Glutamatergic neuron (in vitro differentiated cells): ENCODE measurements at places on chromosomes 1 and 21. TPM values are rescaled to one million over a fixed set of nuclear protein-coding genes. Genes with fewer than 3 reads are reported as not detected.
A peak's percentile ranks its signal among the peaks of the same experiment; 100 is the strongest.

DNA sequence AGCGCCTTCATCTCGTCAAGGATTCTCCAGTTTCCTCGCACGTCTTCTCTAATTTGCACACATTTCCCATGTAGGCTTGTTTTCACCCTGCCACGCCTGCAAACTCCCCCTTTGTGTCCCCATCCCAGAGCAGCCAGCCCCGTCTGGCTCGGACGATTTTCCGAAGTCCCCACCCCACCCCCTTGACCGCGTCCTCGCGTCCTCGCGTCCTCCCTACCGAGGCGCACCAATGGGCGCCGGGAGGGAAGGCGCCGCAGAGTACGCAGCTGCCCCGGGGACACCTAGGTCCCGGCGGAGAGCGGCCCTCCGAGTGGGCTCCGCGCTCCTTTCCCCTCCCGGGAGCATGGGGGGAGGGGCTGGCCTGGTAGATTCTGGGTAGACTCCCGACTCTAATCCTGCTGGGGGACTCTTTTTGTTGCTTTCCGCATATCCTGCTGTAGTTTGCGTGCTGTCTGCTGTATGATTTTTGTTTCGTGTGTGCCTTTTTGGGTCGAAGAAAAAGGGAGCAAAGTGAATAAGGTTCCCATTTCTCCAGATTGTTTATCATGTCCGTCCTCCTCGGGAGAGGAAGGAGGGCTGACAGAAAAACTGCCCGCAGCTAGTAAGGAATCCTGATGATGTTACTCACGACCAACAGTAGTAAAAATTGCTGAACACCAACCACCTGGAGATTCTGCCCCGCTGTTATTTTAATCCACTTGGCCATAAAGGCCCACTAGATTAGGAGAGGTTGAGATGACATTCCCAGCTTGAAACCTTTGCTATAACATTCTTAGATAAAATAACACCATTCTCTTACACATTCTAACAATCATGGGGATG is 1.5 kb downstream of the CACHD1 start:
- peak; percentile 42 for DNase-seq

The LRRIQ3 gene
- 0.20 TPM for total RNA-seq

DNA sequence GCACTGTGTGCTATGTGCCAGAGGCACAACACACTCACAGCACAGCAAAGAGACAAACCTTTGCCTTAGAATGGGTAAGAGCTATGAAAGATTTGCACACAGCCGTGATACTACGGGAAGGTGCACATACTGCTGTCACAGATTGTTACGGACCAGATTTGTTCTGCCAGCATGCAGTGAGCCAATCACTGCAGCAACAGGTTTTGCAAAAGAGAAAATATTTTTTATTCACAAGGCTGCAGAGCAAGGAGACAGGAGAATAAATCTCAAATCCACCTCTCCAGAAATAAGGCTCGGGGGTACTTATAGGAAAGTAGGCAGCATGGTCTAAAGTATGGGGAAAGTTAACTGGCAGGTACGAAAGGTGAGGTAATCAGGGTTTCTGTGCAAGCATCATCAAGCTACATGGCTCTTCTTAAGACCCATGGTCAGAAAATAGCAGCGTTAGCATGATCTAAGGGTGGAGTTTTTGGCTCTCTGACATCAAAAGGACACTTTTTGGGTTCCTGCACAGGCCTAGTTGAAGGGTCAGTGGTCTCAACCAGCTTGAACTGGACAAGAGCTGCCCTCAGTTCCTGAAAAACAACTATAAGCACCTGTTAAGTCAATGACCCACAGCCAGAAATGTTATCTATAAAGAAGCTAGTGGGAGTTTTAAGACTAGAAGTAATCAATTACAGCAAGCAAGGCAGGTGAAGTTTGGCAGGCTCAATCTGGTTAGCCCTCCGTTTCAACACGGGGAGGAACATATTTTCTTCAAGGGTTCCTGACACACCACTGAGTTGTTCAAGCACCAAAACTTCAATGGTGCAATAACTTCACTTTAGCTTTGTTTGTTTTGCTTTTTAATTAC is 186.0 kb downstream of the SLC35F3 start:
- no peak for DNase-seq

The RAB42 gene
- total RNA-seq = 0.69 TPM

- no peak for DNase-seq
Measured at GRCh38 chr1:226239421-226239820, 16.0 kb downstream of the MIXL1 start.

GRCh38 chr1:240732390-240732789 is 120.4 kb upstream of the GREM2 start:
- no peak for DNase-seq

DNA sequence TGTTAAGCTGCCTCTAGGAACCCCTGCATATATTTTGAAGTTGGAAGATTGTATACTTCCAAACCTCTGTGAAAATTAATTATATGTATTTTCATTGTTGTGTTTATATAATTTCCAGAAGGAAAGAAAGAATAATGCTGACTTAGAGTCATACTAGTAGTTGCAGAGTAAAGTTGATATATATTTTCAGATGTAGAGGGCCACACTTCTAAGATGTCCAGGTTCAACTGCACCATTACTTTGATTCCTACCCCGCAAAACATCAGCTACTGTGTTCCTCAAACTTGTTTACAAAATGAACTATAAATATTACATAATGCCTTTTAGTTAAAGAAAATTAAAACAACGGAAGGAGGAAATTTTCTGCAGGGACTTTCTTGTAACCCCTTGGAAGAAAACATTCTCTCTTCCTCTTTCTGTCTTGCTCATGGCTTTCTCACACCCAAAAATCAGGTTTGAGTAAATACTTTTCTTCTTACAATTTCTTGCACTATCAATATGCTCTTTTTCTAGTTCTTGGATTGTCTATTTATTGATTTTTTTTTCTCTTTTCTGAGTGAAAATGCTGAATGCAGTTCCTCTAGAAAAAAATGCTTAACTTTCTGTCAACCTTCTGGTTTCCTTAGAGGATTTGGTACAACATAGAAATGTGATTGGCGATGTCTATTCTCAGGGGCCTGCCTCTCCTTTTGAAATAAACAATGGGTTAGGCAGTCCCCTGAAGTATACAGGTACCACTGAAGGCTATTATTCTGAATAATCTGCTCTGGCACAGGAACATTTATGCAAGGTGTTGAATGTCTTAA is 867.8 kb downstream of the TTLL7 start:
- DNase-seq = no peak

GRCh38 chr1:178607718-178608408 is 95.0 kb downstream of the TEX35 start:
- DNase-seq = no peak

- DNase-seq = no peak
Measured at GRCh38 chr1:36165145-36165544, 9.2 kb downstream of the MAP7D1 start.

DNA sequence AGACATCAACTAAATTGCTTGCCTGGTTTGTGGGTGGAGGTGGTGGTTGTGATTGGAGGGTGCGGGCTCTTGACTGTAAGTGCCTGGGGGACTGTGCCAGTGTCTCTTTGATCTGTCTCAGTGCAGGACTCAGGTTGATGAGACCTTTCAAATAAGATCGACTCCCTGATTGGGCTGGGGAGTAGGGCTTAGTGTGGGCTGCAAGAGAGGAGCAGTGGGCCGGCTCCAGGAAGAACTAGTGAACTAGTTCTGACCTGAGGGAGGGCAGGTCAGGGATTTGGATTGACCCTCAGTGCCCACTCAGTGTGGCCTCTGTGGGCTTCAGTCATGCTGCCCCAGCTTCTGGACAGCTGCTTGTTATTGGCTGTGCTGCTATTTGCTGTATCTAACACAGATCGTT is 130.6 kb upstream of the CACNA1E start:
- DNase-seq = no peak

DNA sequence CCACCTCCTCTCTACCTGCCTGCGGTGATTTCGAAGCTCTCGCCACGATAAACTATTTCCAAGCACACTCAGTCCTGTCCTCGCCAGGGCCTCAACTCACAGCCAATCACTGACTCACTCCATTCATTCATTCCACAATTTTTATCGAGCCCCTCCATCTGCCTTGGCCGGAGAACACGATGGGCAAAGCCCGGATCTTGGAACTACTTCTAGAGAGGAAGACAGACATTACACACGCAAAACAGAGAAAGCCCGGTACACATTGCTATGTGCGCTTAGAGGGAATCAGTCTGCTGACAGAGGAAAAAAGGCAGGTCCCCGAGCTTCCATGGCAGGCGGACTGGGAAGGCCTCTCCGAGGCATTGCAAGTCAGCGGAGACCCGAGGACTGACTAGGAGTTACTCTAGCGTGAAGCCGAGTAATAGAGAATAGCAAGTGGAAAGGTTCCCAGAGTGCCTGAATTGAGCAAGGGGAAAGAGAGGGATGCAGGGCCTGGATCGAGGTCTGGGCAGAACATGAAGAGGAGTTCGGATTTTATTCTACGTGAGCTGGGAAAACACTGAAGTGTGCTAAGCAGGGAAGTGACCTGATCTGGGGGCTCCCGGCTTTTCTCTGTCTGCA is 54.2 kb upstream of the DNAJC6 start:
- peak; percentile 39 for DNase-seq

DNA sequence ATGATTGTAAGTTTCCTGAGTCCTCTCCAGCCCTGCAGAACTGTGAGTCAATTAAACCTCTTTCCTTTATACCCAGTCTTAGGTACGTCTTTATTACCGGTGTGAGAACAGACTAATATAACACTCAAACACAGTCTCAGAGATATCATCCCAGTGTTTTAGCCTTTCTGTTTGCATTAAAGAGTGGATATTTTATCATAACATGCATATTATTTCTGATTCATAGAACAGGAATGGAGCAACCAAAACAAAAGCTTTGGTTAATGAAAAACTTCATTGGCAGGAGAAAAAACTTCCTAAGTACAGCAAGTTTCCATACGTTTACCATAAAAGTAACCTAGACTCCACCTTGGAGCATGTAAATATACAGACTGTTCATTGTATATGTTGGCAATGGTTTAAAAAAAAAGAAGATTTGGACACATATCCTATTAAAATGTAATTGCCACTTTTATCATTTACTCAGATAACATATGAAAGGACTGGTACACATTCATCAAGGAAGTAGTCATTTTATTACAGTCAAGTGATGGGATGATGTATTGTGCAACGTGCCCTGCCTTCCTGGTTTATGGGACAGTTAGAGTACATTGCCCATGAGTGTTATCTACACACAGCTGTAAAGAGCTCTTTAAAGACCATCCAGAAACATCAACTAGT is 144.8 kb downstream of the ETS2 start:
- DNase-seq = no peak

The DCST1 gene
- total RNA-seq = not detected

DNA sequence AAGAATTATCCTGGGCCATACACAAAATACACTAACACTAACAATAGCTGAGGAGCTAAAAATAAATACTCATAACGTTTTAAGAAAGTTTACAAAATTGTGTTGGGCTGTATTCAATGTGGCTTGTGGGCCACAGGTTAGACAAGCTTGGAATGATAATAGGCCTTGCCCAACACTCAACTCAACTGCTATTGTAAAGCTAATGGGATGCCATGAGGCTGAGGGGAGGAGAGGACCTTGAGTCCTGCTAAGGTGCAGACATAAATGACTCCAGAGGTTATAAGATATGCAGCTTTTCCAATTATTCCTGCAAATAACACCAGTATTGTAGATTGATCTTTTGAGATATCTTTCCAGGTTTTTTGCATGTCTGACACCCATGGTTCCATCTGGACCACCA is 97.0 kb downstream of the FCRL5 start:
- DNase-seq = no peak

DNA sequence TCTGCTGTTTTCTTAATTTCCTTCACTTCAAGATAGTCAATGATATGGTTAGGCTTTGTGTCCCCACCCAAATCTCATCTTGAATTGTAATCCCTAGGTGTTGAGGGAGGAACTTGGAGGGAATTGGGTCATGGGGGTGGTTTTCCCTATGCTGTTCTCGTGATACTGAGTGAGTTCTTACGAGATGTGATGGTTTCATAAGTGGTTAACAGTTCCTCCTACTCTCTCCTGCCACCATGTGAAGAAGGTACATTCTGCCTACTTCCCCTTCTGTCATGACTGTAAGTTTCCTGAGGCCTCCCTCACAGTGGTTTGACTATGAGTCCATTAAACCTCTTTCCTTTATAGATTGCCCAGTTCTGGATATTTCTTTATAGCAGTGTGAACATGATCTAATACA is 74.0 kb upstream of the SAMSN1 start:
- DNase-seq = no peak

The INKA2 gene
- 112 TPM for total RNA-seq

GRCh38 chr1:14598007-14598497 is 433 bp upstream of the KAZN start:
- DNase-seq = peak; percentile 22

GRCh38 chr1:151680826-151681225 is 35.8 kb downstream of the CELF3 start:
- no peak for DNase-seq

The NMNAT2 gene
- 76.4 TPM for total RNA-seq

DNA sequence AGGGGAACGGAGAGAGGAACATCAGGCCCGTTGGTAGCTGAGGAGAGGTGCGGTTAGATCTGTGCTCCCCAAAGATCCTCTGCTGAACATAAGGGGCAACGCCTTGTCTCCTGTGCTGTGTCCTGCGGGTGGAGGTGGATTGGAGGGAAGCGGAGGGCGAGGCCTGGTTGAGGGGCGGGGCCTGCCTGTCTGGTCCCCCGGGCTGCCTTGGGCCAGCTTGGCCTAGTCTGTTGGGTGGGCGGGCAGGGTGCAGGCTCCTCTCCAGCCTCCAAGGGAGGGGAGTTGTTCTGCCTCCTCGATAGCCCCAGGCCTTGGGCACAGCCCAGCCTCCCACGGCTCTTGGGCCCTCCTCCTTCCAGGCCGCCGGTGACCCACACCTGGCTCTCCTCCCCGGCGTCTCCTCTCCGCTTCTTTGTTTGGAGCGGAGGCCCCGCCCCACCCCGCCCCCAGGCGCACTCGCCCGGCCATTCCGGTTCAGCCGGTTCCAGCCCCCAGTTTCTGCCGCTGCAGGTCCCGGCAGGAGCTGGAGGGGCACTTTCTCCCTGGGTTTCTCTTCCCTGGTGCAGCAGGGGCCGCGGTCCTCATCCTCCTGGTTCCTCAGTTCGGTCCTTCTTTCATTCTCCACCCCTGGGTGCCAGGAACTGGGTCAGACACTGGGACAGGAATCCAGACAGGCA is 19.4 kb downstream of the PTPRF start:
- DNase-seq = peak; percentile 73

DNA sequence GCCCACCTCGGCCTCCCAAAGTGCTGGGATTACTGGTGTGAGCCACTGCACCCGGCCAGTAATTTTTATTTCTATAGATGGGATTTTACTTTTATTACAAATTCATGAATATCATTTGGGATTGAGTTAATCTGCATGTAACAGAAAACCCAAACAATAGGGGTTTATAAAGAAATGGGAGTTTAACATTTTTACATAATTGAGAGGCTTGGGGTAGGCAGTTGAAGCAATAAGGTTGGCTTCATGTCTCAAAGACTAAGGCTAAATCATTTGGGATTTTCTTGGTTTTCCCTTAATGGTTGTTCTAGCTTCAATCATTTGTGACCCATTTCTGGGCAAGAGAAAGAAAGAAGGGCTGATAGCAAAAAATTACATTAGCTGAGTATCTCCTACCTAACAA is 118.7 kb upstream of the FOXD3 start:
- DNase-seq = no peak

The FABP3 gene
- total RNA-seq = 148 TPM

The AGT gene
- total RNA-seq = 6.3 TPM

- no peak for DNase-seq
Measured at GRCh38 chr1:77060000-77060399, 159.2 kb downstream of the PIGK start.
